ENCODE measurements at places on chromosomes 3 and 15.

DNA sequence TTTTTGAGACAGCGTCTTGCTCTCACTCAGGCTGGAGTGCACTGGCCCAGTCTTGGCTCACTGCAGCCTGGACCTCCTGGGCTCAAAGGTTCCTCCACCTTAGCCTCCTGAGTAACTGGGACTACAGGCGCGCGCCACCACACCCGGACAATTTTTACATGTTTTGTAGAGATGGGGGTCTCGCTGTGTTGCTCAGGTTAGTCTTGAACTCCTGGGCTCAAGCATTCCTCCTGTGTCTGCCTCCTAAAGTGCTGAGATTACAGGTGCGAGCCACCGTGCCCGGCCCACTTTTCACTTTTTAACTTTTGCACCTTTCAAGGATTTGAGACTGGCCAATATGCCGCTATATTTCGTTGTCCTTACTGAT is 750 bp upstream of the ITGB5 start:
- no peak for DNase-seq

- DNase-seq, result no peak
Observed at GRCh38 chr3:50050361-50050760, 38.4 kb upstream of the RBM5 start.

DNA sequence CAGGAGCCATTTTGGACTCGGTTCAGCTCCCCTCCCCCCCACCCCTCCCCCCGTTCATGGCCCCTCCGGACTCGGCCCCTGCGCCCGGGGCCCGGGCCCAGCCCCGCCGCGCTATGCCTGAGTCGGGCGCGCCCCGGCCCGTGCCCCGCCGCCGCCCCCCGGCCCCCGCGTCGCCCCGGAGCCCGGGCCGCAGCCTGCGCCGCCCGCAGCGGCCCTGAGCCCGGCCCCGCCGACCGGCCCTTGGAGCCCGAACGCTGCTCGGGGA is 155 bp downstream of the ACVR2B start:
- DNase-seq, result no peak

- DNase-seq, result no peak
Observed at GRCh38 chr3:124033360-124034015, 41.6 kb upstream of the ROPN1 start.

DNA sequence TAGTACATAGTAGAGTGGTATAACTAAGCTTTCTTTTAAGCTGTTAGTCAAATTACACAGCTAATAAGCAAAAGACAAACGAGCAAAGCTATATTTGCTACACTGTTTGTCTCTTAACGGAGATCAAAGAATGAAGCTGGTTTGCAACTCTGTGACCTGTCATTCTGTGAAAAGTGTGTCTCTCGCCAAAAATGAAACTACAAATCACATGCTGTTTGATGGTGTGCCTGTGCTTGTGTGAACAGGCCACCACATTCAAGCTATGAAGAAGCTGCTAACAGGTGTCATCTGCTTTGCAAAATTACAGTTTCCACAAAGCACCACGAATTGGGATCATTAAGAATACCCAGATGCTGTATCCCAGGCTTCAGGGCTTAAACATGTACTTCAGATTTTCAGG is 667.8 kb upstream of the NAALADL2 start:
- no peak for DNase-seq

DNA sequence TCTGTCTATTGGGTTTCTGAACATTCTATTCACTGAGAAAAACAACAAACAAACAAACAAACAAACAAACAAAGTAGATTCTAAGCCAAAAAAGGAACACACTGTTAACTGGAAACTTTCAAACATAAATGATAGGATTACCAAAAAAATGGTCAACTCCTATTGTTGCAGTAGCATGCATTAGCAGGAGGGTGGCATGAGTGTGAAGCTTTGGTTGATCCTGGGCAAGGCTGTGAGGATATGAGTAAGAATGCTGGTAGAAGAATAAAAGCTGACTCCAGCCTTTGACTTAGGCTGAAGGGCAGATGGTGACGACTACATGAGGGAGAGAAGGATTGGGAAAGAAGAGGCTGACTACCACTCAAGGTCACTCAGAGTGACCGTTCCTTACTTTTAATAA is 810.3 kb downstream of the VGLL3 start:
- no peak for DNase-seq

- no peak for DNase-seq
Observed at GRCh38 chr3:88061746-88062145, 2.7 kb downstream of the ZNF654 start.

- DNase-seq, result no peak
Observed at GRCh38 chr15:32866454-32867312, 148.9 kb downstream of the GREM1 start.

DNA sequence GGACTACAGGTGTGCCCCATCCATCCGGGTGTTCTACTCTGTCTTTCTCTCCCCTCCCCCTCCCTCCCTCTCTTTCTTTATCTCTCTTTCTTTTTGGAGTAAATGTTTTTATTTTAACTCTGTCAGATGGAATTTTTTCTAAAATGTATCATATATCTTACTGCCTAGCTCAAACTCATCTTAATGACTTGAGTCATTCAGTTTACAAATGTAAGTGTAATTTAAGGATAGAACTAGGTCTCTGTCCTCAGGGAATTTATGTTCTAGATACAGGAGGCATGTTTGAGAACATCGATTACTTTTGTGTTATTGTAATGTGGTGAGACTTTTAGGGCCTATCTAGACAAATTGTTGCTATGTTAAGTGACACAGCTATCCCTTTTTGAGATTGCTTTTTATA is 3.5 kb downstream of the TBC1D23 start:
- no peak for DNase-seq

DNA sequence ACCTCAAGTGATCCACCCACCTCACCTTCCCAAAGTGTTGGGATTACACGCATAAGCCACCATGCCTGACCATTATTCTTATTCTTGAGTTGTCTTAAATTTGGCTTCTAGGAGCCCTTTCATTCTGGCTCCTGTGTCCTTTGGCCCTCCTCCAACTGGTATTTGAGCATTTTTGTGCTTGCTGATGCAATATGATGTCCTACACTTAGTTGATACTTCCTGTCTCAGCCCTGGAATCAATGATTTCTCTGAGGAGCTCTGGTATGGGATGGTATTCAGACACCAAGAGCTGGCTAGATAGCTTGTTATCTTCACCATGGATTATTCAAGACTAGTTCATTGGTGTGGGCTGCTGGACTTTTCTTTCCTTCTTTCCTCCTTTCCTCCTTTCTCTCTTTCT is 25.4 kb downstream of the ZNF621 start:
- no peak for DNase-seq

GRCh38 chr15:52567871-52568600 is 794 bp downstream of the ARPP19 start:
- no peak for DNase-seq

GRCh38 chr3:40715551-40715950 is 190.8 kb downstream of the ZNF621 start:
- no peak for DNase-seq

DNA sequence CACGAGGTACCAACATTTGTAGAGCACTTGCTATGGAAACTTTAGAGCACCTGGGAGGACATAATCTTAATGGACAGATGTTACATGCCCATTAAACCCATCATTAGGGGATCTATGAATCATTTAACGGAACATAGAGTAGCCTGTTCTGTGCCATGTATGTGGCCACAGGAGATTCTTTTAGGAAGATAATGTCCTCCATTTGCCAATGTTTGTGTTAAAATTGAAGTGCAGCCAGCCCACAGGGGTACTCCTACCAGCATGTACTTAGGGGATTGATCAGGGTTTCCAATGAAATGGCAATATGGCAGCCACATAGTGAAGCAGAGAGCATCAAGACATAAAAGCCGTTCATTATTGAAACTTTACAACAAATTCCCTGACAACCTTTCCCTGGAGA is 70.7 kb downstream of the TNIK start:
- DNase-seq, result no peak

GRCh38 chr3:150538324-150539208 is 7.7 kb downstream of the SERP1 start:
- no peak for DNase-seq

GRCh38 chr3:83251490-83251889 is 1490.0 kb upstream of the GBE1 start:
- no peak for DNase-seq

DNA sequence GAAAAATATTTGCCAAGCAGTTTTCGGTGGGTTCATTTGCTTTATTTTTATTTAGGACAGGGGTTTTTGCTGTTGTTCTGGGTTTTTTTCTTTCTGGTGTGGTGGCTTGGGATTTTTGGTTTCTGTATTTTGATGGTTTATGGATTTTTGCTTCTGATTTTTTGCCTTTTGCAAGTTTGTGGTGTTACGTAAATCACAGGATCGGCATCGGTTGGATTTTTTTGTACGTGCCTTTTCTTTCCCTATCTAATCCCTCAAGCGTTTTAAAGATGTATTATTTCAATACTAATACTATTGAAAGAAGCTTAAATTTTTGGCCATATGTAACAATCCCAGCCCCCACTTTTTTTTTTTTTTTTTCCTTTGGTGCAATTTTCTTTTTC is 782 bp upstream of the BCL6 start:
- no peak for DNase-seq

GRCh38 chr3:13569201-13569600 is 20.3 kb downstream of the FBLN2 start:
- no peak for DNase-seq

DNA sequence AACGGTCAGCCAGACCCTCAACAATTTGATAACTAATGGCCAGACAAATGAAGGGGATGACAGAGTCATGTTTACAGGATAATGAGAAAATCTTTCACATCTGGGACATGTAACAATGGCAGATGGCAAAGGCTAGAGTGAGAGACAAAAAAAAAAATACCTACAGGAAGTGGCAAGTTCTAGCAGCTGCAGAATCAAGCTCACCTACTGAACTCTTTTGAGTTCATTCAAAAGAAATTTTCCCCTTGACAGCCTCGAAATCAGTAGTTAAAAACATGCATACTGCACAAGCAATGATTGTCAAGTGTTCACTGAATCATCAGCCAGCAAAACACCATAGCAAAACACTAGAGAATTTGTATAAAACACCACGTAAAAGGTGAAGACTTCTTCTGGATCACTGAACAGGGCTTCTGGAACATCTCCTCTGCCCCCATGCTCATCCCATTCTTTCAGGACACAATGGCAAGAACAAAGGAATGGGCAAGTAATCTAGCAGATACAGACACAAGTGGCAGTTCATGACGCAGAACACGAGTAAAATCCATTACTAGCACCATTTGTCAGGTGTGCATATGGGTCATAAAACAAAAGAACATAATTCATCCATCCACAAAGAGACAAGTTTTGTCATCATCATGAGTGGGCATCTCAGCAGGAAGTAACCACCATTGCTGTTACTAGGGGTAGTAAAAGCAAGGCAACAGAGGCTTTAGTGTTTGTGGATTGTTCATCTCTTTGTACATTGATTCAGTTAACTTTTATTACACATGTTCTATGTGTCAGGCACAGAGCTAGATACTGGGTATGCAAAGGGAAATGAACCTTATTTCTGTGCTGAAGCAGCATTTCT is 13.8 kb upstream of the KCNMB2 start:
- DNase-seq, result no peak
